ENCODE measurements at places on chromosomes 7 and 10.

- no peak for DNase-seq
Measured at GRCh38 chr10:44715136-44715535, 196.0 kb upstream of the TMEM72 start.

DNA sequence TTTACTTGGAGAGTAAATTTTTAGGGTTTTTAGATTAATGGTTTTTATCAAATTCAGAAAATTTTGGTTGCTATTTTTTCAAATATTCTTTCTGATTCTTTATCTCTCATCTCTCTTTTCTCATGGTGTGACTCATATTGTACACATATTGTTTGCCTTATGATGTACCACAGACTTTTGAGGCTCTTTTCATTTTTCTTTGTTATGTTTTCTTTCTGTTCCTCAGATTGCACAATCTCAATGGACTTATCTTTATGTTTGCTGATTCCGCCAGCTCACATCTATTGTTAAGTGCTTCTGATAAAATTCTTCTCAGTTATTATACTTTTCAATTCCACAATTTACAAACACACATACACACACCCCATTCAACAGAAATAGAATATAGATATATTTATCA, 168.2 kb upstream of the IGFBP3 start:
- DNase-seq: no peak

DNA sequence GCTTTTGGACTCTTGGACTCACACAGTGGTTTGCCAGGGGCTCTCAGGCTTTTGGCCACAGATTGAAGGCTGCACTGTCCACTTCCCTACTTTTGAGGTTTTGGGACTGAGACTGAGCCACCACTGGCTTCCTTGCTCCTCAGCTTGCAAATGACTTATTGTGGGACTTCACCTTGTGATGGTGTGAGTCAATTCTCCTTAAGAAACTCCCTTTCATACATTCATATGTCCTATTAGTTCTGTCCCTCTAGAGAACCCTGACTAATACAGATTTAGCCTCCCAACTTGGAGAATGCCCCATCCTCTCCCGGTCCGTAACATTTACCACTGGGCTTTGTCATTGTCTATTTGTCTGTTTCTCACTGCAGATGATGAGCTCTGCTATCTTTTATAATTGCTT, 52.8 kb upstream of the CUL1 start:
- DNase-seq: no peak

DNA sequence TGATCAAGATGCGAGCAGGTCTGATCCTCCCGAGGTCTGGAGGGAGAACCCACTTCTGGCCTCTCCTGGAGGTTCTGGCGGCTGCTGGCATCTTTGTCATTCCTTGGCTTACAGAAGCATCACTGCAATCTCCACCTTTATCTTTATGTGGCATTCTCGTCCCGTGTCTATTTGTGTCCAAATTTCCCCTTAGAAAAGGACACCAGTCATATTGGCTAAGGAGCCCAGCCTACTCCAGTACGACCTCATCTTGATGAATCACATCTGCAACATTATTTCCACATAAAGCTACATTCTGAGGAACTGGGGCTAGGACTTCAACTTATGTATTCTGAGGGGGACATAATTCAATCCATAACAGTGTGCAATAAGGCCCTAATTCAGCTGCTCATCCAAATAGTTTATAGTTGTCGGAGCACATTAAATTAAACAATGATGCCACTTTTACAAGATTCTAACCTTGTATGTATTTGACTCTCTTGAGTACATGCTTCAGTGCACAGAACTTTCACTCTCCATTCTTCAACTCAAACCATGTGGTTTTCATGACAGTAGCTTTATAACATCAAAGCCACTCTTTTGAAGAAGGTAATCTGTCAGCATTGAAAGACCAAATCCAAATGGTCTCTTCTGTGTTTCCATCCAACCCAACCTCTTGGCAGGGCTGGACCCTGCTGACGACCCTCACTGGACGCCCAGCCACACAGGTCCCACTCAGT, 86.2 kb upstream of the DDC start:
- DNase-seq: no peak

DNA sequence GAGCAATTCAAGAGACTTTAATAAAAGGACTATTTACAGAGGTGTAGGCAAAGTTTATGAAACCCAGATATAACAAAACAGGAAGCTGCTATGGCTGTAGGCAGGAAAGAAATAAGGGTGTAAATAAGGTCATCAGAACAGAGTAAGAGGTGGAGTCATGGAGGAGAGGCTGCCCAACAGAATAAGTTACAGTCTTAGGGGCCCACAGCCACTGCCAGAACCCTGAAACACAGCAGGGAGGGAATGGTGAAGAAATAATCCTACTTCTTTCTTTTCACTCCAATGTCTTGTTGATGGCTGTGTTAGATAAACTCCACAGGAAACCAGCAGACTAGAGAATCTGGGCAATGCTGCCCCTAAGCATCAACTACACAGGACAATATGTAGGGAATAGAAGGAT, 155.8 kb upstream of the TAC1 start:
- DNase-seq: no peak

- DNase-seq: no peak
Measured at GRCh38 chr10:104417637-104418292, 64.1 kb downstream of the CFAP58 start.

DNA sequence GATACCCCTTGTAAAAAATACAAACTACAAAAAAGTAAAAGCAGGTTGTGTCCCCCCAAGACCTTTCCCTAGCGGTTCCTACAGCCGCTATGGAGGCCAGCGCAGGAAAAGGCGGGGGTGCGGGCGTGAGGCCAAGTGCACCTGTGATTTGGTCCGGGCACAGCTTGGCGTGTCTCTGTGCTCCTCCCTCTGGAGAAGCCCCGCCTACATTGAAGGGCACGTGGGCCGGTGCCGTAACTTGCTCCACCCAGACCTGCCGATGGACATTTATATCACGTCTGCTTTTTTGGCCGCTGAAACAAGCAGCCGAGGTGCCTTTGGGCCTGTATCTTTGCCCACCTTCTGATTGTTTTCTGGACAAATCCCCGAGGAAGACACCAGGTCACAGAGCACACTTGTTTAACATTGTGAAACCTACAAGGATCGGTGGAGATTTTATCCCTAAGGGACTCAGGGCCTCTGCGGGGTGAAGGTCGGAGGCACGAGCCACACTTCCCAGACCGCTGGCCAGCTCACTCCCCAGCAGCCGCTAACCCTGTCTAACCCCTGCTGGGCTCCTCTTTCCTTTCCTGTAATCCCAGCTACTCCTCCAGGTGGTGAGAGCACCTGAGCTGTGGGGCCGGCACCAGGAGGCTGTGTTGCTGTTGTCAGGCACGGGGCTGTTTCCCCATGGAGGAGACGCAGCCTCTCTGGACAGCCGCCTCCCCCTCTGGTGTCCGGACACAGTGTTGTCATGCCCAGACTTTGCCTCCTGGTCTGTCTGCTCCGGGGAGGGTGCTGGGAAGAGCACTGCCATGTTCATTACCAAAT, 18.8 kb upstream of the INPP5A start:
- DNase-seq: no peak

DNA sequence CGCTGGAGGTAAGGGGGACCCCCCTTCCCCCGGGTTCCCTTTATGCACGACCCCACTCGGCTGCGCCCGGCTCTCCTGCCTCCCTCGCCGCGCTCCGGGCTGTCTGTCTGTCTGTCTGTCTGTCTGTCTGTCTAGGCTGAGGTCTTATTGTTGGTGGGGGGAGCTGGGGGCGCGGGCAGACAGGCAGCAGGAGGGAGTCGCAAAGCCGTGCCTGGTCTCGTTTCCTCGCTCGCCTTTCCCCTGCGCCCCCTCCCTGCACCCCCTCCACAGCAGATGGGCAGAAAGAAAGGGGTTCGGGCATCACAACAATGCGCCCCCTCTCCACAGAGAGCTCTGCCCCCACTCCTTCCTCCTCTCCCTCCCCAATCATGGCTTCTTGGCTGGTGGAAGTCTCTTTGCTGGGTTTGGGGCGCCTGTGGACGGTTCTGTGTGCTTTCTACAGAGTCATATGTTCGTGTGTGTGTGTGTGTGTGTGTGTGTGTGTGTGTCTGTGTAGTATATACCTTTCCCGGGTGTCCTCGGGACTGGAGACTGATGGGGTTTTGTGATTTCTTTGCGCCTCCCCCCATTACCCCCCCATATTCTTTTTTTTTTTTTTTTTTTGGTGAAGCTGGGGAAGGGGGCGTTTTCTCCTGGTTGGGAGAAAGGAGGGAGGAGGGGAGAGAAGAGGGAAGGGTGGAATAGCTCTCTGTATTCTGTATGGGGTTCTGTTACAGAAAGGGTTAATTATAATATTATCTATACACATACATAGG, 1.9 kb downstream of the AUTS2 start:
- DNase-seq: no peak

DNA sequence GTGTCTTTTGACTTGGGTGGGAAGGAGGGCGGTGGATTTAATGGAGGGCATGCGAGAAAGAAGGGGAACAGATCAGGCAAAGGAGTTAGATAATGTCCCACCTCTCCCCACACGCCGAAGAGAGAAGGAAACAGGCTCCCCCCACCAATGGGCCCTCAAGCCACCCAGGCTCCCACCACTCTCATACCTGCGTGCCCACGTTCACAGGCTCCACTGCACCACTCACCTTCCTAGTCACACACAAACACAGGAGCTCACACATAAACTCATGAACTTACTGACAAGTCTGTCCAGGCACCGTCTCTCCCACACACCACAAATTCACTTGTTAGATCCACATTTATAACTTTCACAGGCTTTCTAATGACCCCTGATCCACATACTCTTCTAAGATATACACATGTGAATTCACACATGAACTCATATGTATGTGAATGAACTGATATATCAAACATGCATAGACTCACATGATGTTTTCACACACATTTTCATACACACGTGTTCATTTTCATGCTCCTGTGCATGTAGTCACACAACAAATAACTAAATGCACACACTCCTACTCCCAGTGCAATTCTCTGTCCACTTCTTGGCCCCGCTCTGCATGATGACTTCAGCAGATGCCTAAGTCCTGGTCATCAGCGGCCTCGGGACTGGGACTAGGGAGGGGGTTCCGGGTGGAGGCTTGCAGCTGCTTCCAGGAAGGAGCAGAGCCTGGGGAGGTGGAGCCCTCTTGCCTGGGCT, 1.5 kb downstream of the LZTS2 start:
- DNase-seq: no peak

DNA sequence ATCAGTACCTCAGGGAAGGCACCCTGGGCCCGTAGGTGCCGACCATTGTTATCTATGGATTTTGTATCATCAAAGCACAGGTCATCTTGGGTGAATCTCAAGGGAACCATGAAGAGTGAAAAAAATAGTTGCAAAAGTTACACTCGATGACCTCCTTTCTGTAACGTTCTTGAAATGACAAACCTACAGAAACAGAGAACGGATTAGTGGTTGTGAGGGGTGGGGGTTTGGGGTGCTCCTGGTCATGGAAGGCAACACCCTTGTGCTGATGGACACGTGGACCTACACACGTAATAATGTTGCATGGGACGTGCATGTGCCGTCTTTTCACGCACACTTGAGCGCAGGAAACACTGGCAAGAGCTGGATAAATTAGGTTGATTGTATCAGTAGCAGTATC, 655.9 kb downstream of the SDK1 start:
- no peak for DNase-seq

- no peak for DNase-seq
Measured at GRCh38 chr7:117841611-117842010, 31.6 kb downstream of the CTTNBP2 start.

DNA sequence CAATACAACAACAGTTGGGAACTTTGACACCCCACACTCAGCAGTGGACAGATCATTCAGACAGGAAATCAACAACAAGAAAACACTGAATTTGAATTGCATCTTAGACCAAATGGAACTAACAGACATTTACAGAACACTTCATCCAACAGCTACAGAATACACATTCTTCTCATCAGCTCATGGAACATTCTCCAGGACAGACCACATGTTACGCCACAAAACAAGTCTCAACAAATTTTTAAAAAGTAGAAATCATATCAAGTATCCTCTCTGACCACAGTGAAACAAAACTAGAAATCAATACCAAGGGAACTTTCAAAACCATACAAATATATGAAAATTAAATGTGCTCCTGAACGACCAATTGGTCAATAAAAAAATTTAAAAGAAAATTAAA, 212.3 kb downstream of the DNAJC1 start:
- no peak for DNase-seq

GRCh38 chr7:30802812-30803211, 31.6 kb downstream of the MINDY4 start:
- no peak for DNase-seq

DNA sequence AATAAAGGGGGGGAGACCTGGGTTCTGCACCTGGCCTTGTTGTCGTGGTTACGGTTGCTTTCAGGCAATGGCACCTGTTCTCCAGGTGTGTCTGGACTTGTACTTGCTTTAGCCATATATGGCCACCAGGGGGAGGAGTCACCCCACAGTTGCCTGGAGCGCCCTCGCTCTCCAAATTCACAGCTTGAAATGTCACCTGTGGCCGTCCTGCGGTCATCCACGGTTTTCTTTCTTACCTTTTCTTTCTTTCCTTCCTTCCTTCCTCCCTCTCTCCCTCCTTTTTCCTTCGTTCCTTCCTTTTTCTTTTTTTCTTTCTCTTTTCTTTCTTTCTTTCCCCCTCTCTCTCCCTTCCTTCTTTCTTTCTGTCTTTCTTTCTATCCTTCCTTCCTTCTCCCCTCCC, 157.2 kb upstream of the ZNF92 start:
- no peak for DNase-seq

DNA sequence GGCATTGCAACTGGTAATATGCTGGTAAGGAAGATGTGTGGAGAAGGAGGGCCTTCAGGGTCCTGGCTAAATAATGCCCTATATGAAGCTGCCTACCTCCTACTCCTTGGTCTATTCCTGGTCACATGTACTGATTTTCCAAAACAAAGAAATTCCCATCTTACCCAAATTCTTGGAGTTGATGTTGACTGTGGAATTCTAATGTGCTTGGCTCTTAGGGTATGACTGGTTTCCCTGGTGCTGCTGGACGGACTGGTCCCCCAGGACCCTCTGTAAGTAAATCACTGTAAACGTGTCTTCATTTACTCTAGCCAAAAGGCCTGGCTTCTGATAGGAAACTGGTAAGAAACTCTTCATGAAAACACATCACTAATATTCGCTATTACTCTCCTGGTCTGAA, 27.0 kb downstream of the COL1A2 start:
- no peak for DNase-seq

DNA sequence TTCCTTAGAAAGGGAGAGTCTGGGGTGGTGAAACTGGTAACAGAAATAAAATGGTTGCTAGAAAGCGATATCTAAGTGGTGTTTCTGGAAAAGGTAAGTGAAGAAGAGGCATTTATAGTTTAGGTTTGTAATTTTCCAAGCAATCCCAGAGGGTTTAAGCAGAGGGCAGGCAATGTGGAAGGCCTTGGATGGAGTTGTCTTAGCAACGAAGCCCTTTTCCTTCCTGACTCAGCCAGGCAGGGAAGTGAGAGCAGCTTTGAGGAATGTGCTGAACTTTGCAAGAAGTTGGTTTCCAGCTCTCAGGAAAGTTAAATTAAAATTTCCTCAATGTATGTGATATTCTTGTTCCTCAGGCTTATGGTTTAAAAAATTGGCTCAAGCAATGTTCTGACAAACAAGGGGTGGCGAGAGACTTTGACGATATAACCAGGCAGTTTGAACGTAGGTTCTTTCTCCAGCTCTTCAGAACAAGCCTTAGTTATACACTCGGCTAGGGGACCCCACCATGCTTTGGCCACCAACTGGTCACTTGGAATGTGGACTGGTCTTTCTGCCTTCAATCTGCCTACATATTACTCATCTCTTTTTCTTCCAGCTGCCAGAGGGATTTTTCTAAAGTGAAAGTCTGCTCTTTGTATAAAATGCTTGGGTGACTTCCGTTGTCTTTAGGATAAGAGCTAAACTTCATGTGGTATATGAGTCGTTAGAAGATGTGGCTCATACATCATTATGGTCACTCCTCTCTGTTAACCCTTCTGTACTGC, 66.9 kb upstream of the SLC25A13 start:
- DNase-seq: no peak

- no peak for DNase-seq
Measured at GRCh38 chr7:30173058-30173897, 38.5 kb downstream of the MTURN start.

All from stimulated activated CD8-positive, alpha-beta memory T cell treated with anti-CD3 and anti-CD28 coated beads, Interleukin-7, amount 100 ng/mL, for 1 hour (primary cell).